ENCODE measurements at places on chromosomes 5 and 9.

DNA sequence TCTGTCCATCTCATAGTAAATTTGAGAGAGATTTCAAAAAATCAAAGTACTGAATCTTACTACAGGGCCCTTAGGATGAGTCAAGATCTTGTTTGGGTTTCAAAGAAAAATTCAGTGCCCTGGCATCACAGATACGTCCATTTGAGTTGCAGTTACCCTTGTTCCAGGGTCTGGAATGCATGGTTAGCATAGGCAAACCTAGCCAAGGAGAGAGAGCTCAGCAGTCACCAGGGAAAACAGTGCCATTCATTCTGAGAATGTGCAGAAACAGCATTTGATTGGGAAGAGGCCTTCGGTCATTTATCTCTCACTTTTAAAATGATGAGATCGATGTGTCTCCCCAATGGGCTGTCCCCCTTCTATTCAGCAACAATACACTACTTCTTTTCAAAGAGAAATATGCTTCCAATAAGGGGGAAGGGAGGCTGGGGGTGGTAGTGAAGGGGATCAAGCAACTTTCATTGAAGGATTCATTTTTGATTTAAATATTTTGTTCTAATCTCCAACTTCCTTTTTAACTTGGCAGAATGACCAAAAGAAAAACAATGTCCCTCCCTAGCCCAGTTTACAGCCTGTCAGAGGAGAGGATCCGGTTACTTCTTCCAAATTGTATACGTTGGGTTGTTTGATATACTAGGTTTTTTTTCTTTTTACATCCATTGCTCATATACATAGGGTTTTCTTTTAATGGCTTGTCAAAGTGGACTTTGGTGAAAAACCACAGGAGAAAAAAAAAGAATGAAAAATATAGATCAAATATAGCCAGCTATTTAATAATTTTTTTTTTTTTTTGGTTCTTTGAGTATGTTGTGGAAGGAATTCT is 491.1 kb downstream of the CCDC171 start:
- no peak for DNase-seq

DNA sequence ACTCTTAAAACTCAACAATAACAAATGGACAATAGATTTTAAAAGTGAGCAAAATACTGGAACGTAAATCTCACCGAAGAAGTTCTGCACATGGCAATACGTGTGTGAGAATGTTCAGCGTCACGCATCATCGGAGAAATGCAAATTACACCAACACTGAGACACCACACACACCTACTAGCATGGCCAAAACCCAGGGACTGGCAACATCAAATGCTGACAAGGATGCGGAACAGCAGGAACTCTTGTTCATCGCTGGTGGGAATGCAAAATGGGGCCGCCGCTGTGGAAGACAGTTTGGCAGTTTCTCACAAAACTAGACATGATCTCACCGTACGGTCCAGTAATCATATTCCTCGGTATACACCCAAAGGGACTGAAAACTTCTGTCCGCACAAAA is 21.6 kb upstream of the CLPTM1L start:
- no peak for DNase-seq

DNA sequence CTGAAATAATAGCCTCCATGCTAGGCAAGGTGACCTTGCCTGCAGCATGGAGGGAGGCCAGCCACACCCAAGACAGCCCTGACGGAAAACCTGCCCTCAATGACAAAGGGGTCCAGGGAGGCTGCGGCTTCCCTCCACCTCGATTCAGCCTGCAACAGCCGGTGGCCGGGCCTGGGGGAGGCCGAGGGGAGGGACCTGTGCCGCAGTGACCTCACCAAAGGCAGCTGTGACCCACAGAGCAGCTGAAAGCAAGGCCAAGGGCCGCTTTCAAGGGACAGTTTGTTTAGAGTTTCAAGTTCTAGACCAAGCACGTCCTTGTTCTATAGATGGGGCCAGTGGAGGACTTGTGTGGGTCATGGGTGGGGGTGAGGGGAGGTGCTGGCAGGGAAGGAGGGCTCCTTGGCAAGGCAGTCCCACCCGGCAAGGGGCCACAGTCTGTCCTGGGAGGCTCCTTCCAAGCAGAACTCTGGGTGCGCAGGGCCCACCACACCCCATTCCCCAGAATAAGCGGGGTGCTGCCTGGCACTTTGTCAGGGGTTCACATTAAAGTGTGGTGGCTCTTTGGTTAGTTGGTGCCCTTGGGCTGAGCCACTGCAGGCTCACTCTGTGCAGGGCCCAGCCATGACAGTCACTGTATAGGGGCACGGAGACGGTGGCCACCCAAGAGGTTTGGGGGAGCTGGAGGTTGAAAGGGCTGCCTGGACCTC is 226.5 kb downstream of the FANCC start:
- DNase-seq, result no peak

- peak; percentile 95 for DNase-seq
These were observed 45.9 kb downstream of the KCNN2 start for GRCh38 chr5:114407783-114408182.

- DNase-seq, result no peak
These were observed 38.5 kb downstream of the TTC1 start for GRCh38 chr5:160047423-160047822.

DNA sequence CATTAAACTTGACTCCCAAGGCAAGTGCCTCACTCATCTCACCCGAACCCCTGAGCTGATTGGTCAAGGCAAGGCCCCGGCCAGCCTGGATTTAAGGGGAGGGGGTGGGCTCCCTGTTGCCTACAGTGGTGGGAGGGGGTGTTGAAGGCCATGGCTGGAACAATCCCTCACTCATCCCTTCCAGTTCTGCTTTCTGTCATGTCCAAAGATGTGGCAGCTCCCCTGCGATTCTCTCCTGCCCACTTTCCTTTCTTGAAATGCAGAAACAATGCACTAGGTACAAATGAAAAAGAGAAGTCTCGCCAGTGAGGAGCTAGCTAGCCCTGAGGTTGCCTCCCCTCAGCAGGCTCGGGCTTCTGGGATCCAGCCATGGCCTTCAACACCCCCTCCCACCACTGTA is 240.9 kb downstream of the SYK start:
- DNase-seq, result no peak

- DNase-seq, result no peak
These were observed 159.4 kb upstream of the FST start for GRCh38 chr5:53321073-53321472.

- DNase-seq, result peak; percentile 74
These were observed 3.5 kb upstream of the NEK6 start for GRCh38 chr9:124254261-124254682.

- DNase-seq, result peak; percentile 99
These were observed 58.8 kb downstream of the SNX30 start for GRCh38 chr9:112809351-112809848.

DNA sequence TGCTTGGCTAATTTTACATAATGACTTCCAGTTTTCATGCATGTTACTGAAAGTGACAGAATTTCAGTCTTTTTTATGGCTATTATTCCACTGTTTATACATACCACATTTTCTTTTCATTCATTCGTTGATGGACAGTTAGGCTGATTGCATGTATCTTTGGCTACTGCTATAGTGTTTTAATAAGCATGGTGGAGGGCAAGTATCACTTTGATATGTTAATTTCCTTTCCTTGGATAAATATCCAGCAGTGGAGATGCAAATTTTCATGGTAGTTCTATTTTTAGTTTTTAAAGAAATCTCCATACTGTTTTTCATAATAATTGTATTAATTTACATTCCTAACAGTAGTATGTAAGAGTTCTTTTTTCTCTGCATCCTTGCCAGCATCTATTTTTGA is 297.9 kb downstream of the PRR16 start:
- DNase-seq, result no peak

GRCh38 chr5:111266491-111266890 is 42.3 kb downstream of the CAMK4 start:
- DNase-seq, result no peak

Data from MV-4-11 (cell line).